Panc1 (cell line): ENCODE measurements at places on chromosomes 6 and 20. TPM values are rescaled to one million over a fixed set of nuclear protein-coding genes. Genes with fewer than 3 reads are reported as not detected.

DNA sequence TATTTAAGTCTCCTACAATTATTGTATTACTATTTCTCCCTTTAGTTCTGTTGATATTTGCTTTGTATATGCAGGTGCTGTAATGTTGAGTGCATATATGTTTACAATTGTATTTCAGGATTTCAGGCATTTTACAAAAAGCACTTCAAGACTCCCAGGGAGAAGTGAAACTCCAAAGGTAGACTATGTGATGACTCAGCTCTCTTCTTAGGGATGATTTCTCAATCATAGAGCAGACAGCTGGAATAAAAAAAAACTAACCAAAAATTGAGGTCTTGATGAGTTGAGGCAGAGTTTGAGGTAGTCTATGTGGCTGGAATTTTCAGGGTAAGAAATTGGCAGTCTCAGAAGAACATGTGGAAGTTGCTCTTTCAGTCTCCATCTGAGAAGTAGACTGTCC, 786.1 kb downstream of the TFAP2A start:
- no peak for DNase-seq

DNA sequence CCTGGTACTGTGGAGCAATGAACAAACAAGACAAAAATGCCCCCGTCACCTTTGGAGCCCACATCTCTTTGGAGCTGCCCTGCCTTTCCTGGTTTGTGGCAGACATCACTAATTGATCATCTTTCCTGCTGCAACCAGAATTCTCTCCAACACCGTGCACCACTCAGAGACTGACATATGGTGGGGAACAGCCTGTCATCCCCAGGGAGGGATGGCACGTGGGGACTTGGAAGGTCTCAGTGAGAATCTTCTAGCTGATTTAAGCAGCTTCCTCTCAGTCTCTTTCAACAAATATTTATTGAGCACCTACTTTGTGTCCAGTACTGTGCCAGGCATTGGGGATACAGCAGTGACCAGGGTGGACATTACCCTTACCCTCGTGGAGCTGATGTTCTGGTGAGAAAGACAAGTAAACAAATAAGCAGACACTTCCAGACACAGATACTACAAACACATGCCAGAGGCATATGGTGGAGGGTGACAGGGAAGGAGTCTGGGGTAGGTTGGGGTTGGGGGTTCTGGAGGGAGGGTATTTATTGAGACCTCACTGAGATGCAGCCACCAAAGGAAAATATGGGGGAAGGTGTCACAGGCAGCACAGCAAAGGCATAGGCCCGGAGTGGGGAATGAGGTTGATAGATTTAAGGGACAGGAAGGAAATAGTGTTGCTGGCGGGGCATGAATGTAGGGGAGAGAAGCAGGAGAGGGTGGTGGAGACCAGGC, 82.3 kb downstream of the CEBPB start:
- no peak for DNase-seq

DNA sequence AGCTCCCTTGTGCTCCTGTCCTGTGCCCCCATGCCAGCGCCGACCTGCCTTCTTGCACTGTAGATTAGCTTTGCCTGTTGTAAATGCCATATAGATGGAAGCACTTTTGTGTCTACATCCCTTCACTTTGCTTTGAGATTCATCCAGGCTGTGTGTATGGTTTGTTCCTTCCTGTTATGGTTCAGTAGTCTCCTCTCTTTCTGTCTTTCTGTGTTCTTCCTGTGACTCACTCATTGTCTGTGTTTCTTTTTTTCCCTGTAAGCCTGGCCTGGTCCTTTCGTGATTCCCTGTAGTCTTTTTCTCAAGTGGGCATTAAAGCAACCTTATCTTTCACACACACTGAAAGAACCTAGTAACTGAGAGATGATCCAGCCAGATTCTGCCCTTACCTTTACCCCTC, 66.6 kb downstream of the JARID2 start:
- no peak for DNase-seq

GRCh38 chr6:92176666-92177065, 1242.7 kb downstream of the EPHA7 start:
- no peak for DNase-seq

RAET1E gene
- 1.8 TPM for total RNA-seq

GRCh38 chr6:13186861-13187260, 141.5 kb downstream of the TBC1D7 start:
- DNase-seq = no peak

APOM gene
- 1.8 TPM for total RNA-seq

GRCh38 chr20:44743916-44744655, 1.6 kb upstream of the KCNK15 start:
- no peak for DNase-seq
